ENCODE measurements at places on chromosomes 1 and 21. TPM values are rescaled to one million over a fixed set of nuclear protein-coding genes. Genes with fewer than 3 reads are reported as not detected.

MCM3AP gene
- polyA plus RNA-seq, result 75.5 TPM

ASCL5 gene
- 0.09 TPM for polyA plus RNA-seq

S100A9 gene
- polyA plus RNA-seq, result 4,509 TPM

SHISAL2A gene
- 9.2 TPM for polyA plus RNA-seq

GRCh38 chr1:15120251-15120945 is 33.1 kb upstream of the TMEM51 start:
- DNase-seq, result no peak

GRCh38 chr1:169909499-169909898 is 15.8 kb upstream of the SCYL3 start:
- DNase-seq, result no peak

DNA sequence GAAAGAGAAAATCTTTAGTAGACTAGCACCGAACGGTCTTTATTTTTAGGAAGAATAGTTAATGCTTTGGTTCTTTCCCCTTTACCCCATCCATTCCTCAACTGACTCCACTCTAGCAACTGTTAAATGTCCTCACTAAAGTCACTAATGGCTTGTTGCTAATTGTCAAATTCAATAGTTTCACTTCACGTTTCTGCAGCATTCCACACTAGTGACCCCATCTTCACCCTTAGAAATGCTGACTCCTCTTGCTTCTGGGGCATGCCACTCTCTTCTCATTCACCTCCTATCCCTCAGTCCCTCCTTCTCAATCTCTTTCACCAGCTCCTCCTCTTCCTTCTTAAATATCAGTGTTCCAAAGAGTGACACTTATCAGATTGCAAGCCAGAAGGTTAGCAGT is 19.4 kb upstream of the CADM3 start:
- DNase-seq, result no peak

- no peak for DNase-seq
These were observed 389.7 kb upstream of the RUNX1 start for GRCh38 chr21:35438643-35439404.

Measured in spleen (tissue), 13 donors.